ENCODE measurements at places on chromosomes 12 and 14.

DNA sequence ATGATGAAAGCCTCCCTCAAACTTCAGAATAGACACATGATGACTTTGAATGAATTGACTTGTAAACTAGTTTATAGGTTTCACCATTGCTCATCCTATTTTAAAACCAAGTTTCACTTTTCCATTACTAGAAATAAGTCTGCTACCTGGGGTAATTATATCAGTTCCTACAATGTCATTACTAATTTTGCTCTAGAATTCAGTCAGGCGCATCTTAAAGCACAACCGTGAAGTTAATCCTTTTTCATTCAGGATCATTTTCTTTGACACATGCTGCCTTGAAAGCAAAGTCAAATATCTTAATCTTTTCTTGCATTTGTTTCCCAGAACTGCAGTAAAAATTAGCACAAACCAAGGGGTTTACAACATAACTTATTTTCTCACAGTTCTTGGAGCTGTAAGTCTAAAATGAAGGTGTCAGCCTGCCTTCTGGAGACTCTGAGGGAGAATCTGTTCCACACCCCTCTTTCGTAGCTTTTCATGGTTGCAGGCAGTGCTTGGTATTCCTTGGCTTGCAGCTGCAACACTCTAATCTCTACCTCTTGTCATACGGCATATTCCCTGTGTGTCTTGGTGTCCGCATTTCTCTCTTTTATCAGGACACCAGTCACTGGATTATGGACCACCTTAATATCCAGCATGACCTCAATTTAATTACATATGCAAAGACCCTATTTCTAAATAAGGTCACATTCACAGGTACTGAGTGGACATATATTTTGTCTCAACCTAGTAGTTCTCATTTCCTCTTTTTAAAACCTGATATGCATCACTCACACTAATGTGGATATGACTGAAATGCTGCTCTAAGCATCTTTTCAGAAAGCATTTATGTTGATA is 114.3 kb upstream of the PDZRN4 start:
- DNase-seq, result no peak

GRCh38 chr14:104735830-104736642 is 12.0 kb downstream of the ADSS1 start:
- DNase-seq, result no peak

DNA sequence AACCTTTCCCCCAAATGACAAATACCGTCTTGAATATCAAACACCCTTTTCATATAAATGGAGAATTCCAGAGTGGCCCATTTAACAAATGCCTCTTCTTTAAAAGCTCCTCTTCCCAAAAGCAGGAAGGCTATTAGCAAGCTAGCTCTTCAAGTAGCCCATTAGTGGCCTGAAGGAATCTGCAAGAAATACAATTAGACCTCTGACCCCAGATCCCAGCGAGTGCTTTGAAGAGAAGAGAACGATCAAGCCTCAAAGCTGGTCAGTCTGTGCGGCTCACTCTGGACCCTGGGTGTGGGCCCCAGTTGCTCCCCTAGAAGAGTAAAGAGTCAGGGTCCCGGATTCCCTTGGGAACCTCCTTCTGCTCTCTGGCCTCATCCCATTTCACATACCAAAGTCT is 325.6 kb downstream of the NUAK1 start:
- DNase-seq, result no peak

- DNase-seq, result no peak
These were observed 65.6 kb downstream of the SERPINA3 start for GRCh38 chr14:94677747-94678146.

DNA sequence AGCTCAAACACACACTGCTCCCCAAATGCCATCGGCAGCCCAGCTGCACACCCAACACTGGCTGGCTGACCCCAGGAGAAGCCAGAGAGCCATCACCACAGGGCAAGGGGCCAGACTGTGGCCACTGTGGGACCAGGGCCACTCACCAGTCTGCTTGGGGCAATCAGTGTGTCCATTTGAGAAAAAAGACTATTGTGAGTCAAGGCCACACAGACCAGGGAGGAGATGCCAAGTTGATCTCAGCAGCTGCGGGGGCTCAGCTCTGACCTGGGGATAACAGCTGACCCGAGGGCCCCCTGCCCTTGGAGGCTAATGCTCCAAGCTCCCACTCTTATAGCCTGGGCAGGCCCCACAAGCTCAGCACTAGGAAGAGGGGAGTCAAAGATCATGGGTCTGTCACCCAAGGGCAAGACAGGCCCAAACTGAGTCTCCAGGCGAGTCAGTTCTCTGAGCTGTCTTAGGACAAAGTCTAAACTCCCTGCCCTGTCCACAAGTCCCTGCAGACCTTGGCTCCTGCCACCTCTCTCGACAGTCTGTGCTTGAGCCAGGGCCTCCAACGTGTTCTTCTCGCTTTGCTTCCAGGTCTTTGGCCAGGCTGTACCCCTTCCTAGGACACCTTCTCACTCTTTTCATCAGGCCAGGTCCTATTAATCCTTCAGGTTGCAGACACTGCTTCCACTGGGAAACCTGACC is 30.1 kb upstream of the PNMA1 start:
- no peak for DNase-seq

GRCh38 chr12:106245767-106246166 is 2.1 kb downstream of the CKAP4 start:
- no peak for DNase-seq

- no peak for DNase-seq
These were observed 157.8 kb downstream of the RBM19 start for GRCh38 chr12:113808095-113808951.

DNA sequence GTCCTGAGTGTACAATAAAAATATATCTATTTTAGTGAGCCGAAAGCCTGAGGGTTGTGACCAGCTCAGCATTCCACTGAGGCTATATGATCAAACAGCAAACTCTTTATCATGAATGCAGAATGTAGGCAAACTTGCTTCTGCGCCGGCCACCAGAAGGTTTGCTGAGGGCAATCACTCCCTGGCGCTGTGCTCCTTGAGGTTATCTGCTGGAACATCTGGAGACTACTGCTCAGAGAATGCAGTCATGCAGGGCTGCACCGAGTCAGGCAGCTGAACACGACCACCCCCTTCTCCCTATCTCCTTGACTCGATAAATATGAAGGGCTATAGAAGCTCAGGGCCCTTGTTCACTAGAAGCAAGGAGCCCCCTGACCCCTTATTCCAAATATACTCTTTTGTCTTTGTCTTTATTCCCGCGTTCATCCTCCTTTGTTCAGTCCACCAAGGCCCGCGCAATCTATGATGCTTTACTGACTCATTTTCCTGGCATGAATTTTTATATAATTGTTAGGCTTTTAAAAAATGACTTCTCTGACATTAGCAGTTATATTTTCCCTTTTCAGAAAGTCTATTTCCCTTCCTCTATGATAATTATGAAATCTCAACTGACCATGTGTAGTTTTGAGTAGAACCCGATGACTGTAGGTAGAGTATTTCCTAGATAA is 1089.3 kb downstream of the SLC16A7 start:
- no peak for DNase-seq

- DNase-seq, result no peak
These were observed 4.1 kb downstream of the CD163L1 start for GRCh38 chr12:7439579-7440505.

DNA sequence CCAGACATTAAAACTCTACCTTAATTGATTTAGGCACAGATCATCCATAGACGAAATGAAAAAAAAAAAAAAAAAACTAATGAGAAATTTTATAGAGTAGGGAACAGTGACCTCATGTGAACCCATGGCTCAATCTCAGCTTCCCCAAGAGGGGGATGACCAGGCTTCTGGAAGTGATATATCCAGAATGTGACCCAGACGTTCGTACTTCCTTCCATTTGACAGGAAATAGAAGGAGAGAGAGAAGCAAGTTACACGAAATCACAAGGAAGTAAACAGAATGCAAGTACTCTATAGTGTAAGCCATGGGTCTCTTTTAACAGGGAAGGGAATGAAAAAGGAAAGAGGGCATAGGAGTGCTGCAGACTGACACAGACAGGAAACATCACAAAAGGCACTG is 10.1 kb downstream of the FOXN3 start:
- DNase-seq, result no peak

DNA sequence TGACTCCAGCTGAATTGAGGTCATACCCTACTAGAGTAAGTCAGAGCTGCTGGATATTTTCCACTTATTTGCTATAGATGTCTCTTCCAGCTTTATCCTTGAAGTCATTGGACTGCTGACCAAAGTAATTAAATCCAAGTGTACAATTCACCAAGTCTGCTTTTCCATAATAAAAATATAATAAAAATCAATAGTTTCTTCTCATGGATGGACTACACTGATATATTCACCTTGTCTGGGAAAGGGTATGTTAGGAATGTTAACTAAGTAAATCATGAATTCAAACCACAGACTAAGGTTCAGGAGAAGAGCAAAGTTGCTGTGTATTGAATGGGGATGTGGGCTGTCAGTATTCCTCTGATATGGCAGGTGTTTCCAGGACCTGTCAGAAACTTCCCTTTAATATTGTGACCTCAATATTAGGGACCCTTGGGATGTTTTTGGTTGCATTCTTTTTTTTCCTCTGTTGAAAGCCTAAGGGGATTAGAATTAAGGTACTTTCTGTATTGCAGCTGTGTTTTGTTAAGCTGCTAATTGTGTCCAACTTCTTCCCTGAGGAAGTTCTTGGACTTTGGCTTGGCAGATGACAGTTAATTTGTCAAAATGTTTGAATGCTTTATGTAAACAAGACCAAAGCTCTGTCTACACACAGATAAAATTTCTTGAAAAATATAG is 284.0 kb downstream of the ATP23 start:
- DNase-seq, result no peak

DNA sequence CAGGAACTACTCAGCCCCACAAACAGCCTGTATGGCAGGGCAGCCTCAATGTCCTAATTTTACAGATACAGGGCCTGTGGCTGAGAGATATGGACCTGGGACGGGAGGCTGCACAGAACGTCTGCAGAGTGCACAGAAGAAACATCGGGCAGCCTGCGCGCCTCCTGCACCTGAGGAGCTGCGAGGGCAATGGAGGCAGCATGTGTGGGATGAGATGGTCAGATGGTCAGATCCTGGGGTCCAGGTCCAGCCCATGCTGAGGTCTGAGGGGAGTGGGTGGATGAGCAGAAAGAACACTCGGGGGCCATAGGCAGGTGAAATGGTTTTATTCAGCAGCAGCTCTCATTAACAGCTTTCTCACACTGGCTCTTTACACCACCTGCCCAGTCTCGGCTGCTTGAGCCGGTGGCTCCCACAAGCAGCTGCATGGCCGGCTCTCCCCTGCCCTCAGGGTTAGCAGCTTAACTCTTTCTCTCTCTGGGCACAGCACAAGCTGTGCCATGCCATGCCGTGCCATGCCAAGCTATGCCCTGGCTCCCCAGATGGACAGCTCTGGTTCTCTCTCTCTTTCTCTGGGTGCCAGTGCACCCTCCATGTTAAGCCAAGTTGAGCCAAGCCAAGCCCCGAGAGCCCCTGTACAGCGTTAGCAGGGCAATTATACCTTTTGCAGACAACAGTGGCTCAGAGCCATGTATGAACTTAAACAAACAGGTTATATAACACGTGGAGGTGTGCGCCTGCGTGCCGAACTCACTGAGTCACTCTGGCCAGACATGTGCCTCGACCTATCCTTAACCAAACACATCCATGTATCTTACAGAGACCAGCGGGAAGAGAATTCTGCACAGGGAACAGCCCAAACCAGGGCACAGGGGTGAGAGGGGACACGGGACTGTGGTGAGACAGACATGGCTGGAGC is 47.6 kb downstream of the RIMBP2 start:
- no peak for DNase-seq

DNA sequence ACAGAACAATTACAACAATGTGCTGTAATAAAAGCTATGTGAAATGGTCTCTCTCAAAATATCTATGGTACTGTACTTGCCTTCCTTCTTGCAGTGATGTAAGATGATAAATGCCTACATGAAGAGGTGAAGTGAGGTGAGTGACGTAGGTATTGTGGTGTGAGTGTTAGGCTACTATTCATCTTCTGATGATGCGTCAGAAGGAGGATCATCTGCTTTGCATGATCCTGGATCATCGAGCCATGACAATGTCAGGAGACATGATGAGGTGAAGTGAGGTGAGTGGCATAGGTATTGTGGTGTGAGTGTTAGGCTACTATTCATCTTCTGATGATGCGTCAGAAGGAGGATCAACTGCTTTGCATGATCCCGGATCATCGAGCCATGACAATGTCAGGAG is 105.8 kb downstream of the KCNC2 start:
- no peak for DNase-seq

DNA sequence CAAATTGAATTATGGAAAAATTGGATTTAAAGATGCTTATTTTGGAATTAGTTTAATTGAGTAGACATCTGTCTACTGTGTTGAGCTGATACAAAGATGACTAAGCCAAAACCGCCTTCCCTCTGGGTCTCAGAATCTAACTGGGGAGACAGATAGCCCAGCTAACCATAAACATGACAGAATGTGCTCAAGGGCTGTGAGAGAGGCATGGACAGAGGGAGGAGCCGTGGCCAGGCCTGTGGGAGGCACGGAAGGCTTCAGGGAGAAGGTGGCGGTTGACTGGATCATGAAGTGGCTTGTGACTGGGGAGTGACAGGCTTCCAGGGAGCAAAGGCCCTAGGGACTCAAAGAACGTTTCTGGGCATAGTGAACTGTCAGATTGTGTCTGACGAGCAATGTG is 74.6 kb downstream of the DACT1 start:
- no peak for DNase-seq

- DNase-seq, result no peak
These were observed 3.5 kb downstream of the XRCC3 start for GRCh38 chr14:103711516-103712431.

DNA sequence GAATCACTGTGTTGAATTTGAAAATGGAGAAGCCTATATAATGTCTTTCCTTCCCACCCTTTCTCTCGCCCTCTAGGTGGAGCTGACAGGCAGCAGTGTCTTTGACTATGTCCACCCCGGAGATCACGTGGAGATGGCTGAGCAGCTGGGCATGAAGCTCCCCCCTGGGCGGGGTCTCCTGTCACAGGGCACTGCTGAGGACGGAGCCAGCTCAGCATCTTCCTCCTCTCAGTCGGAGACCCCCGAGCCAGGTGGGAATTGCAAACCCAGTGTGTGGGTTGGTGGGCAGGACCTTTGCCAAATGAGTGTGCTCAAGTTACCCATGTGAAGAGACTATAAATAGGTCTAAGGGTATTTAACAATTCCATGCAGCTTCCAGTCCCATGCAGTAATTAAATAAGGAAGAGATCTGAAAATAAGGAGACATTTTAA is 274.7 kb downstream of the EGLN3 start:
- DNase-seq, result no peak

DNA sequence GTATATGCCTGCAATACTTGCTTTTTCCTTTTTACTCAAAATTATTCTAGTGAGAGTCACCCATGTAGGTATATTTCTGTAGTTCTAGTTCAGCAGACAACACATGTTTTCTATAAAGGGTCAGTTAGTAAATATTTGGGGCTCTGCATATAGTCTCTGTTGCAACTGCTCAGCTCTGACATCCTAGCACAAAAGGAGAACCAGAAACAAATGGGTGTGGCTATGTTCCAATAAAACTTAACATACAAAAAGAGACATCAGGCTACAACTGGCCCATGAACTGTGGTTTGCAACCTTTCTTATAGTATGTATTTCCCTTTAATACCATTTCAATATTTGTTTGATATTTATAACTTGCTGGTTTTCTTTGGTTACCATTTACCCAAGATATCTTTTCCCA is 11.9 kb downstream of the NT5DC3 start:
- DNase-seq, result no peak

- no peak for DNase-seq
These were observed 123.0 kb downstream of the PLXNC1 start for GRCh38 chr12:94271351-94271750.

All from GDM1 (cell line).